ENCODE measurements at places on chromosomes 5 and 9.

DNA sequence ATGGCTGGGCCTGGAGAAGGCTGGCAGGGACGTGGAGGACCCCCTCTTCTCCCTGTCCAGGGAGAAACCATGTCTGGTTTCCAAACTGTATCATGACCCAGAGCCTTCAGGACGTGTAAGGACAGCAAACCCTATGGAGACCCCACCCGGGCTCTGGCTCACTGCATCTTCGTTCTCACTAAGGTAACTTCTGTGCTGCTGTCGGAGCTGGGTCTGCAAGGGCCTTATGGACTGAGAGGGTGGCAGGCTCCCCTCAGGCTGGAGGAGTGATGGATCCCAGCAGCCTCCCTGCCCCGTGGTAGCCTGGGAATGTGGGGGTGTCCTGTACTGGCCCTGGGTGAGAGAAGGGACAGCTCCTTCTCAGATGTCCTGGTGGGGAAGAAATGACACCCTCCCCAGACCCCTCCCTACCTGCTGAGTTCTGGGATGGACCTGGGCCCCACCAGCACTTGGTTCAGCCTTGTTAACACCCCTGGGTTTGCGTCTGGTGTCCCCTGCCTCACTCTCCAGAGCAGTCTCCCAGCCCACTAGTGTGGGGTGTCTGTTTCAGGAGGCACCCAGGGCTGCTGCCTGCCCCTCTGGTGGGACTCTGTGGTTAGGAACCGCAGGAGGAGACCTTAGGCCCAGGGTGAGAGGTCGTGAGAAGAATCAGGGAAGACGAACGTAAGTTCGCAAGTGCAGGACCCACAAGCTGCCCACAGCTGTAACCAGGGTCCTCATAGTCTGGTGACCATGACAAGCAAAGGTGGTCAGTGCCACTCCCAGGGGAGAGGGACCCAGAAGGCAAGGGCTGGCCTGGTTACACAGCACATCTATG is 6.6 kb downstream of the SPATA31E1 start:
- no peak for DNase-seq

GRCh38 chr9:76572151-76572550 is 113.2 kb downstream of the GCNT1 start:
- no peak for DNase-seq

GRCh38 chr5:171926311-171926710 is 80.1 kb downstream of the FBXW11 start:
- DNase-seq = no peak

DNA sequence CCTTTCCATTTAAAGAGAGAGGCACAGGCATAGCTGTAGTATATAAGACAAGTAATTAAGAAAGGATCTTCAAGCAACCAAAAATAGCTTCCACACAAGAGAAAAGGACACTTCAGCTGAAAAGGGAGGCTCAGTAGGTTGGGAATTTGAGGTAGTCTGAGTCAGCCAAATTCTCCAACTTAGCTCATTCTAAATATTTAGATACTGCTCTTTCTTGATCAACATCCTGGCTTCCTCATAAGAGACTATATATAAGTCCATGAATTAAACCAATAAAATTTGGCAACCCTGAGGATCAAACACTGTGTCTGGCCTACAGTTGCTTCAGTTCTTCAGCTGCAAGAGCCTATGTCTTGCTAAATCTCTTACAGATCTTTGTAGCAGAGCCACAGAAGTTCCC is 17.8 kb downstream of the HINT1 start:
- no peak for DNase-seq

GRCh38 chr9:106286249-106286648 is 576.7 kb upstream of the ZNF462 start:
- no peak for DNase-seq

GRCh38 chr5:99061711-99062110 is 132.9 kb upstream of the CHD1 start:
- DNase-seq = no peak

- no peak for DNase-seq
Measured at GRCh38 chr5:86546044-86546443, 71.7 kb upstream of the COX7C start.

- no peak for DNase-seq
Measured at GRCh38 chr5:135825373-135826220, 8.9 kb upstream of the SLC25A48 start.

DNA sequence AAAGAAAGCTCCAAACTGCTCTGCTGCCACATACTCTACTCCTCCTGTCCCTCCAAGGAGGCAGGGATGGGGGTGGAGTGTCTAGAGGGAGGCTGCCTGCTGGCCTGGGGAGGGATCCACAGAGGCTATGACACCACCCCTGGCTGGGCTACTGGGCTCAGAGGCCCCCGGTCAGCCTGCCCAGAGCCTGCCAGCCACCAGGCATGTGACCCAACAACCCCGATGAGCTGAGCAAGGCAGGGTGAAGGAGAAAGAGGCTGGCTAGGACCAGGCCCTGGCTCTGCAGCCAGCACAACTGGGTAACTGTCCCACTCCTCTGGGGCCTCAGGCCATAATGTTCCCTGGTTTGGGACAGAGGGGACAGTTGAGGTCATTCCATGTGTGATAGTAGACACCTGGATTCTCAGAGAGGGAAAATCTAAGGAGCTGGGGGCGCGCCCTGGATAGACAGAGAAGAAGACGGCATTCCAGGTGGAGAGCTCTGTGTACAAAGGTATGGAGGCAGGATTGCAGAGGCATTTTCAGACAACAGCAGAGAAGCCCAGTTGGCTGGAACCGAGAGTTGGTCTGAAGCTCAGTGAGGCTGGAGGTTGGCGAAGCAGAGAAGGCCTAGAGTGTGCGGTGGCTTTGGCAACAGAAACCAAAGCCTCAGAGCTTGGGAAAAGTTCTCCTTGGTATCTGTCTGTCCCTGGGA is 33.8 kb upstream of the IL17B start:
- no peak for DNase-seq

GRCh38 chr9:85430659-85431338 is 311.0 kb downstream of the AGTPBP1 start:
- DNase-seq = no peak

DNA sequence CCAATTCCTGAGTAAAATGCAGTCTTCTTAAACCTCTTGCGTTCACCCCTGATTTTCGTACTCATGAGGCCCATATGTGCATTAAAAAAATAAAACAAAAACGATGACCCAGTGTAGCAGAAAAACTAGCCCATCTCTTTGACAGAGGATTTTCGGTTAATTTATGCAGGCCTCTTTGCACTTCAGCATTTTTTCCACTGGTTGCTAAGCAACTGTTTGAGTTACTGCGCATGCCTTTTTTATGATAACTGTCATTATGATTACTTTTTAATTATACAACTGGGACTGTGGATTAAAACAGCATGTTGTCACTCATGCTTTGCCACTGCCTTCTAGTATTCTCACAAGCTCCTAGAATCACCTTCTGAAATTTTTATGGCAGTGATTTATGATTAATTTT is 165.0 kb downstream of the SMARCA2 start:
- DNase-seq = no peak

DNA sequence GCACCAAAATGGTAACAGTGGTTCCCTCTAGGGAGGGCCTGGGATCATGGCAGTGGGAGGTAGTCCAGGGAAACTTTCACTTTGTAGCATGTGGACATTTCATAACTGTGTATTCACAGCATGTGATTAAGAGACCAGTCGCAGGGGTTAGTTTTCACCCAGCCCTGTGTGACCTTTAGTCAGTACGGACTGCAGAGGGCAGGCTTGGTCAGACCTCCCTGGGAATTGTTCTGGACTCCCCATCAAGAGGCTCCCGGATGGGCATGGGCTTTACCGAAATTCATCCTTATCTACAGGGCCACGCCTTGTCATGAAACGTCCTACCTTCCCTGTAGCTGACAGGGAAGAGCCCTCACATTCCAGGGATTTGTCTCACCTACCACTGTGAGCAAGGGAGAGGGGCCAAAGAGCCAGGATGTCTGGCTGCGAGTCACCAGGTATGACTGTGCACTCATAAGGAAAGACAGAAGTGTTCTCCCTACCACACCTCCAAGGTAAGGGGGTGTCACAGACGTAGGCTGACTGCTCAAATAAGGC is 19.9 kb downstream of the GPX3 start:
- no peak for DNase-seq

DNA sequence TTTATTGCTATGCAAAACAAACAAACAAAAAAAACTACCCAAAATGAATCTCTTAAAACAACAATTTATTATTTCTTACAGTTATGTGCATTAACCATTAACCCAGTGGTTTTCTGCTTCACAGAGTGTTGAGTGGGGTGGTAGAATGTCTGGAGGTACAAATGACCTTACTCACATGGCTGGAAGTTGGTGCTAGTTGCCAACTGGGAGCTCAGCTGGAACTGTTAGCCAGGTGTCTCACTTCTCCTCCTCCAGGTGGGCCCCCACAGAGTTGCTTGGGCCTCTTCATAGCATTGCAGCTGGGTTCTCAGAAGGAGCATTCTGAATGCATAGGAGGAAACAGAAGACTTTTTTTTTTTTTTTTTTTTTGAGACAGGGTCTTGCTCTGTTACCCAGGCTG is 10.5 kb upstream of the B4GALT1 start:
- DNase-seq = no peak

GRCh38 chr9:99870126-99870525 is 36.3 kb upstream of the STX17 start:
- no peak for DNase-seq

DNA sequence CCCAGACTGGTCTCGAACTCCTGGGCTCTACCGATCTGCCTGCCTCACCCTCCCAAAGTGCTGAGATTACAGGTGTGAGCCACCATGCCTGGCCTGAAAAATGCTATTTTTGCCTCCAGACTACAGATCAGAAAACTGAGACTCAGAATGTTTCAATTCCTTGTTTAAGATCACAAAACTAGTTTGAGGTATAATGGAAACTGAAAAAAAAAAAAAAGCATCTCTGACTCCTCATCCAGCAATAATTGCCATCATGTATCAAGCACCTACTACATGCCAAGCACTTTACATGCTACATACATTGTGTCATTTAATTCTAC is 35.6 kb downstream of the PLAC8L1 start:
- no peak for DNase-seq

DNA sequence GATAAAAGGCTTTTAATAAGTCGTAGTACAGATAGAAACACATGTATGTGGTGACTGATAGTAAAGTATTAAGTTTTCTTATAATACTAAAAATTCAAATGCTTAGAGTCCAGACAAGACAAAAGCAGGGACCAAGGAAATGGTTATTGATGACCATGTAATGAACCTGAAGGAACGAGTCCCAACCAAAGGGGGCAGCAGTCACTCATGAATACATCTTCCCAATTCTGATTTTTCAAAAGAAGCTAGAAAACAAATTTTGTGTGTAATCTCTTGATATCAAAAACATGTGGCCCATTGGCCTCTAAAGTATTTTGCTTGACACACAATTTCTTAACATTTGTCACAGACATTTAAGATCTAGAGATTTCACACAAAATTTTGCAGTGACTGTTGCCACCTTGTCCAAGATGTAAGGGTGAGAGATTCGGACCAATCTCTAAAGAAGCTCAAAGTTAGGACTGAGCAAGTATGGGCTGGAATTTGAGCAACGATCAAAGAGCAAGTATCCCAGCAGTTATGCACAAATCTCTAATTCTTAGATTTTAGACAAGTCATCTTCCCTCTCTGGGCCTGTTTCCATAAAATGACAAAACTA is 66.8 kb downstream of the ARL15 start:
- peak; percentile 17 for DNase-seq

- no peak for DNase-seq
Measured at GRCh38 chr9:127866535-127866934, 10.9 kb downstream of the AK1 start.

DNA sequence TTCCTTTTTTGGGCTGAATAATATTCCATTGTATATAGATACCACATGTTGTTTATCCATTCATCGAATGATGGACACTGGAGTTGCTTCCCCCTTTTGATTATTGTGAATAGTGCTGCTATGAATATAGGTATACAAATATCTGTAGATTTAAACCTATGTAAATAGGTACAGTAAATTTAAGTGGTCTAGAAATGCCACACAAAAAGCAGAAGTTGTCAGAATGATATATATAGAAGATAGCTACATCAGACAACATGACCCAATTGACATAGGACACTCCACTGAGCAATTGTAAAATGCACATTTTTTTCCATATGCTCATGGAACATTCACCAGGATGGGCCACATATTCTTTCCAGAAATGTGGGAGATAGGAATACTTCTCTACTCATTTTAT is 77.6 kb downstream of the SMIM15 start:
- DNase-seq = no peak

DNA sequence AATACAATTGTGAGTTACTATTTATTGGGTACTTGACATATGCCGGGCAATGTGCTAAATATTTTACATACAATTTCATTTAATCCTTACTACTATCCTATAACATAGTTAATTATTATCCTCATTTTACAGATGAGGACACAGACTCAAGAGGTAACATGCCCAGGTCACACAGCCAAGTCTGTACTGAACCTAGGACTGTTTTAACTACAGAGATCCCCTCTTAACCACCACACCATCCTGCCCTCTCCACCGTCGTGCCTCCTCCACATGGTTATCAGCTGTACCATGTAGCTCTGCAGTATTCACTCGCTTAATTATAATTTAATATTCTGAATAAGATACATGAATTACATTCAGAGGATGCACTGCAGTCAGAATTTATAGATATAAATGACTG is 5.3 kb downstream of the RAB14 start:
- DNase-seq = no peak

DNA sequence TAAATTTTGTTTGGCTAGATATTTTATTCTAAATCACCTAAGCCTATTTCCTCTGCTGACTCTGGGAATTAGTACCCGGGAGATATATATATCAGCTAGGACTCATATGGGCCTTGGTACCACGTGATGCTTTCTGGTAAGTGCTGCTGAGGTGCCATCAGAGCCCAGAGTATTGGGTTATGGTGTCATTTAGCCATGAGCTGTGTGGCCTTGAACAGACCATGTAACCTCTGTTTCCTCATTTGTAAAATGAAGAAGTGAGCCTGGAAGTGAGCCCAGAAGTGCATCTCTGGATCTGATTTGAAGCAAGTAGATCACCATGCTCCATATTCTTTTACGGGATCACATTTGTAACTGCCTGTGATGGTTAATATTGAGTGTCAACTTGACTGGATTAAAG is 126.1 kb downstream of the GPBP1 start:
- no peak for DNase-seq

DNA sequence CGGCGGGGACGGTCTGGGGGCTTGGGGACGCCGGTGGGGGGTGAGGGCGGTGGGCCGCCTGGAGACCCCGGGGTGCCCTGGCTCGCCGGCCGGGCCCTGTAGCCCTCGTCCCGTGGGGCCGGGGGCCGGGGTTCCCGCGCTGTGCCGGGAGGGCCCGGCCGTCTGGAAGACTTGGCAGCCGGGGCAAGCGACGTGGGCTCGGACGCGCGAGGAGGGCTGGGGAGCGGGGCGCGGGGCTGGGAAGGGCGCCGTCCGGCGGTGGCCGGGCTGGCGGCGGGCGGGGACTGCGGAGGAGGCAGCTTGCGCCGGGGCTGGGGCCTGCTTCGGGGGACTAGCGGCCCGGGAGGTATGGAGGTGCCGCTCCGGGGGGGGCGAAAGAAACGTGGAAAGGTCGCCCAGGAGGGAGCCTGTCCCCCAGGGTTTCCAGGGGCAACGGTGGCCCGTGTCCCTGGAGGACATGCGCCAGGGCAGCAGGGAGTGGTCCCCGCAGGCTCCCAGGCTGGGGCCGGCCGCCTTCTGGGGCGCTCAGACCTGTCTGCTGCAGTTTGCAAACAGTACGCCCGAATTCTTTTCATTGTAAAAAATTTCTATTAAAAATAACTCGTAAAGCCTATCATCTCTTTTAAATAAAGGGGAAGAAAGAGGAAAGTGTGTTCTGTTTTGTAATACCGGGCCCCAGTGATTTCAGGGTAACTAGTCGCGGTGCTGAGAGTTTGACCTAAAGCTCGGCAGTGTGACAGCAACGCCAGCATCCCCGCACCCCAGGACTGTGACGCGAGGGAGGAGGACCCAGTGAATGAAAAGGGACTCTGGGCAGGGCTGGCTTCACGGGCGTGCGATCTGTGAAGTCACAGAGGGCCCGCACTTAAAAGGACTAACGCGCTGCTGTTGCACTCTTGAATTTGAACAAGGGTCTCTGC is 752 bp upstream of the ANKH start:
- peak; percentile 43 for DNase-seq

All from CD4-positive, alpha-beta T cell treated with Interleukin-15 for 4 hours (primary cell).